Left lung (tissue), 14 donors: ENCODE measurements at places on chromosomes 4 and X.

- H3K4me3 ChIP-seq = no peak overlapping the region
- no peak overlapping the region for H3K27ac ChIP-seq
- H3K36me3 ChIP-seq = no peaks in the 10 kb centered on the region
- no peaks in the 10 kb centered on the region for H3K4me1 ChIP-seq
- DNase-seq = peak; percentile 88
- H3K27me3 ChIP-seq = no peaks in the 10 kb centered on the region
These were observed 33.0 kb downstream of the FREM3 start for GRCh38 chr4:143667461-143667860.

DNA sequence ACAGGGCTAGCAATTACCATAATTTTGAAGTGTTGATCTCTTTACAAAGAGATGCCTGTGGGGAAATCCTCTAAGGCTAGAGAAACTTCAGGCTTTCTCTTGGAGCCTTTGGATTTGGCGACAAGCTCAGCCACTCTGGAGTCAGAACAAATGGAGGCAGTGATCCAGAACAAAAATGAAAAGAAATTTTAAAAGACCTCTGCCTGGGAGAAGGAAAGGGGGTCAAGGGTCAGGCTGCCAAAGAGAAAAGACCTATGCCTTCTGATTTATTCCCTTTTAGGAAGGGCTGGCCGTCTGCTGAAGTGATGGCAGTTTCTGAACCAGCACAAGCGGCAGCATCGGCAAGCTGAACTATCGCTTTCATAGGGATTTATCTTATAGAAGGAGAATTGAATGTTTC, 140.8 kb upstream of the SFRP2 start:
- no peaks in the 10 kb centered on the region for H3K27me3 ChIP-seq
- H3K27ac ChIP-seq = no peak overlapping the region
- no peaks in the 10 kb centered on the region for H3K36me3 ChIP-seq
- H3K4me1 ChIP-seq = no peaks in the 10 kb centered on the region
- H3K4me3 ChIP-seq = no peak overlapping the region
- DNase-seq = no peak

GRCh38 chrX:48540028-48540375, 488 bp downstream of the TBC1D25 start:
- peak overlapping the region; percentile 55 for H3K4me3 ChIP-seq
- DNase-seq = peak; percentile 44
- H3K27me3 ChIP-seq = no peaks in the 10 kb centered on the region
- no peaks in the 10 kb centered on the region for H3K36me3 ChIP-seq

DNA sequence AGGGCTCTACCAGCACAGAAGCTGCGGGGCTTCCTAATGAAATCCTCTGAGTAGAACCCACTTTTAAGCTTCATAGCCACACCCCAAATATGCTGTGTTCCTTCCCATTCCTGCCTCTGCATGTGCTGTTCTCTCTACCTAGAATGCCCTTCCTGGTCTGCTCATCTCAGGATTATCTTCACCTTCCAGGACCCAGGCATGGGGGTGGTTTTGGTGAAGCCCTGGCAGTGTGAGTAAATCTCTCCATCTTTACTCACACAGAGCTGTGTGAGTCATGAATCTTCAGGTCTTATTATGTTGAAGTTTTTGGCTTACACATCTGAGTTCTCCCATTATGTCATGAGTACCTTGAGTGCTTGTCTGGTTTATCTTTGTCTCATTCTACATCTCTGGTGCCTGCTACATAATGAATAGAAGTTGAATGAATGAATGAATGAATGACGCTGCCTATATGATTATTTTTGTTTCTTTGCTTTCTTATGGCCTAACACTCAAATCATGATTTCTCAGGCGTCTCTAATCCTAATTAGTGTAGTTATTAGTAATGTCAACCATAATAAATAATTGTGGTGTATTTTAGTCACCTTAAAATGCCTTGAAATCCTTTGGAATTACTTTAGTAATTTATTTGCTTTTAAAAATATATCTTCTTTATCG, 41.9 kb downstream of the HADH start:
- H3K4me3 ChIP-seq = no peak overlapping the region
- H3K27me3 ChIP-seq = no peaks in the 10 kb centered on the region
- no peak for DNase-seq

DNA sequence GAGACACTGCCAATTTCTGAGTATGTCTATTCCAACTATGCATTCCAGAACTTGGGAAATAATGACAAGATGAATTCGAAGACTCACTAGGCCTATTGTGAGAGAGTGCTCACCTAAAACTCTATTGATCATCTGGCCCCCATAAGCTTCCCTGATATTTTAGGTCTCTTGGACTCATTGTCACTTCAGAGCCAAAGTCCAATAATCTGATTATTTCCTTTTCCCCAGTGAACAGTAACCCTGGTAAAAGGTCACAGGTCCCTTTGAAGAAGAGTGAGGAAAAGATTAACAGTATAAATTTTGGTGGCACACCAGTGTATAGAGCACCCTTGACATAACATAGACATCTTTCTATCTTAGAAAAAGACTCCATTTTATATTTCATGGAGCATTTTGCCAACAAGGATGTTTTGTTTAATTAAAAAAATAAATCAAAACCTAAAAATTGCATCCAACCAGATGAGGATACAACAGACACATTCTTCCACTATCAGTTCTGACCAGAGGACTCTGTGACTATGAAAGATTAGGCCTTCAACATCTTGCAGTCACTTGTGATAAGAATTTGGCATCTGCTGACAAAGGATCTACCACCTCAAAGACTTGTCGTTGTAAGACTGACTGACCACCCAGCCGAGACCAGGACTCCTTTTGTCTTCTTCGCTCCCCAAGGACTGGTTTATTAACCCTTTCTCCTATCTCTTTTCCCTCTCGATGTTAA, 191.9 kb downstream of the MAB21L2 start:
- no peak for DNase-seq
- H3K4me3 ChIP-seq = no peak overlapping the region
- H3K4me1 ChIP-seq = no peaks in the 10 kb centered on the region
- no peaks in the 10 kb centered on the region for H3K36me3 ChIP-seq
- no peaks in the 10 kb centered on the region for H3K27me3 ChIP-seq
- H3K27ac ChIP-seq = no peak overlapping the region

- DNase-seq = no peak
- H3K27ac ChIP-seq = peak overlapping the region; percentile 53
- no peaks in the 10 kb centered on the region for H3K27me3 ChIP-seq
- peaks cover 4% of the 10 kb centered on the region for H3K36me3 ChIP-seq
- no peak overlapping the region for H3K4me3 ChIP-seq
These were observed 14.5 kb downstream of the GAB1 start for GRCh38 chr4:143351149-143351691.

- H3K36me3 ChIP-seq = no peaks in the 10 kb centered on the region
- H3K27ac ChIP-seq = no peak overlapping the region
- H3K4me1 ChIP-seq = no peaks in the 10 kb centered on the region
- H3K27me3 ChIP-seq = no peaks in the 10 kb centered on the region
These were observed 348.6 kb downstream of the PTTG2 start for GRCh38 chr4:38308728-38309311.

DNA sequence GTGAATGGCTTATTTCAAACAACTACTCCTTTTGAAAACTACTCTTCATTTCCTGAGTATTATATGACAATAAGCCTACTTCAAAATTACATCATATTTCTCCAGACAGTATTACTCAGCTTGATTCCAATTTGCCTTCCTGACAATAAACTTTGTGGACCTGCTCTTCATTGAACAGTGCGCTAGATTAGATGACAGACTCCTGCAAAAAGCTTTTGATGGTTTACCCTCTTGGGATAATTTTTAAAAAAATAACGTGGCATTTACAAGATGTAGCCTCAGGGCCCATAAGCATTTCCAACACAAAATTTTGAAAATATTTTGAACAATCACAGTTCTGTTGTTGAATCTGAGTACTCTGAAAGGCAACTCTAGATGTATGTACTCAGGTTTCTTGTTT, 25.9 kb downstream of the MGAT4D start:
- H3K4me3 ChIP-seq = no peak overlapping the region
- H3K4me1 ChIP-seq = no peaks in the 10 kb centered on the region
- no peaks in the 10 kb centered on the region for H3K36me3 ChIP-seq
- DNase-seq = no peak
- H3K27ac ChIP-seq = no peak overlapping the region

DNA sequence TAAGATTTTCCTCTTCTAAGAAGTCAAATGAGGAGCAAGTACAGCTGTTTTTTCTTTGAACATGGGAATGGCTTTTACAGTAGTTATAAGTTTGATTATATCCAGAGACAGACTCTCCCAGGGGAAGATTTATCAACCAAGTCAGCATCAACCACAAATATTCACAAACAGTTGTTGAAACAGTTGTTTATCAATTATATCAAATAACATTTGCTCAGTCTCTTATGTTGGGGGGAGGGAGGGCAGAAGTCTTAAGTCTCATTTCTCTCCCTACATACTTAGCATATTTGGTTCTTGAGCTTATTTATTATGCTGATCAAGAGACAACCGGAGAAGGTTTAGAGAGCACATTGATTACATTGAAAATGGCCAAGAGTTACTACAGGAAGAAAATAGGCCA, 110.1 kb downstream of the FBXO8 start:
- no peaks in the 10 kb centered on the region for H3K4me1 ChIP-seq
- H3K36me3 ChIP-seq = no peaks in the 10 kb centered on the region
- DNase-seq = no peak
- no peak overlapping the region for H3K27ac ChIP-seq

DNA sequence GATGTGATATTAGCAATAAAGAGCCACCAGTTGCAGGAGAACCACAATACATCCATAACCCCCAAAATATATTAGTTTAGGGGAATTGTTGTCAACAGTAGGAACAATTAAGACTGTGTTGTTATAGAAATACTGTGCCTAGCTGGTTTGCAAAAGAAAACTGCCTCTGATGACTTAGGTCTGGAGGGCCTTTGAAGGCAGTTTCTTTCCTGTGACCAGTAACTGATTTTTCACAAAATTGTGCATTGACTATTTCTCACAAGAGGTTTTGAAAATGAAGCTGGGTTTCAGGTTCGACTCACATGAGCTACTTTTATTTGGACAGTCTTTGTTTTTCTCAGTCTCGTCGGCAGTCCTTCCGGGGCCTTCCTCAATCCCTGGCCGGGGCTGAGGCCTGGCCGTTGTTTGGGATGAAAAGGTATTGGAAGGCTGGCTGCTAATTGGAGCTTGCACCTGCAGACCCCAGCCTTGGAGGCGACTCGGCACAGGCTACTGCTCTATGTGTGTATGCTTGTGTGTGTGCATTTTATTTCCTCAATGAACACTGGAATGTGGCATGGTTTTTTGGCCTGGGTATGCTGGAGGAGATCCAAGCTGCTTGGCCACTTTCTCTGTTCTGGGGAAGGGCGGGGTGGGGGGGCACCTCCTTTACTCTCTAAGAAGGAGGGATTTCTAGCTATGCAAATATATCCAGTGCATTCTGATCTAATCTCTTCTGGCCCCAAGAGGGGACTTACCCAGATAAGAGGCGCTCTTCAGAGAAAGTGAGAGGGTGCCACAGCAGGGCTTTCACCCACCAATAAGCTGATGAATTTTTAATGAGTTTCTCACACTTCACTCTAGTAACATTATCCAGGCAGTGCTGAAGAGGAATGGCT, 49.5 kb upstream of the LNX1 start:
- H3K4me3 ChIP-seq = no peak overlapping the region
- H3K27me3 ChIP-seq = no peaks in the 10 kb centered on the region
- peaks cover 6% of the 10 kb centered on the region for H3K4me1 ChIP-seq
- H3K36me3 ChIP-seq = no peaks in the 10 kb centered on the region
- H3K27ac ChIP-seq = no peak overlapping the region

DNA sequence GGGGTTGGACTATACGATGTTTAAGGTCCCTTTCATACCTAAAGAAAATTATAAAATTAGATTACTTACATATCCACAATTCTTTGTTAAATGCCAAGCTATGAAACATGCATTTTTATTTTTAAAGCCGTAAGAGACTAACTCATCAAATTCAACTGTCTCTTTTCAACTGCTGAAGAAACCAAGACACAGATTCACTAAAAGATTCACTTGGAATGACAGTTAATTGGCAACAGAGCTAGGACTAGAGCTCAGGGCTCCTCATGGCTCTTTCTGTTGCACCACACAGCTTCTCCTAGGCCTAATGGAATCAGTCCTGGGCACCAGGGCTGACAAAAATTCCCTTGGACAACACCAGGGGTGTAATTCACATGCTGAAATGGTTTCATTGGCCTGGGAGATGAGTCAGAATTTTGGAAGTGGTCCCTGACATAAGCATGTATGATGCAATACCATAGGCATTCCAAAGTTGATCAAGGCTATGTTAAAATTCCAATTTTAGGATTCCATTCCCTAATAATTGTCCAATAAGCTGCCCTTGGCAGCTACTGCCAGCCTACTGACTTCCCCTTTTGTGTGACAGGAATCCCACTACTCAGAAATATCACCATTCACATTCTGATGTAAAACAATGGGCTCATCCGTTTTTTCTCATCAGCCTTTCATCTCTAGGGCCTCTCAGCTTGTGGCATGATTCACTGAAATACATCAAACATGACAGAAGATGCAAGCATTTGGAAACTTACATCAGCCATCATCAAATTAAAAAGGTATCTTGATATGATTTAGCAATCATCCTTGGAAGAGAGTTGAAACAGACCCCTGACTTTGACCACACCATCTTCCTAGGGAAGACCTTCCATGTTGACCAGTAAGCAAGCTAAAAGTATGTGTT, 54.2 kb downstream of the PLAC1 start:
- H3K27ac ChIP-seq = no peak overlapping the region
- H3K36me3 ChIP-seq = no peaks in the 10 kb centered on the region
- no peak overlapping the region for H3K4me3 ChIP-seq
- DNase-seq = no peak
- no peaks in the 10 kb centered on the region for H3K4me1 ChIP-seq
